ENCODE measurements at places on chromosomes 3 and 15.

- no peak for DNase-seq
Observed at GRCh38 chr3:156316076-156316475, 195.7 kb downstream of the KCNAB1 start.

GRCh38 chr15:25705433-25706115, 157.6 kb downstream of the ATP10A start:
- DNase-seq = no peak

- DNase-seq = no peak
Observed at GRCh38 chr3:52454250-52454937, 553 bp upstream of the TNNC1 start.

DNA sequence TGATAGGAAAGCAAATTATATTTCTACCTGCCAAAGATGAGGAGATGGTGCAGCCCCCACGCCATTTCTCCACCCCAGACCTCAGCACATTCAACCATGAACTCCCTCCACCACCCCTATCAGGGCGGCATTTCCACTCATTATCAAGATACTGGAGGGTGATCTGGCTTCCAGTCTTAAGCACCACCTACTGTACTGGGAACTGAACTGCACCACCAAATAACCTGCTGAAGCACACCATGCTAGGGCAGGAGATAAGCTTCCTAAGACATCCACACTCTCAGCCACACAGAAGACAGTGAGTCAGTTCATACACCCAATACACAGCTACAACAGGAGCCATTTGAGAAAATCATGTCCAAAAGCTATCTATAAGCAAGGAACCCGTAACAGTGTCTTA, 98.8 kb downstream of the FGF7 start:
- no peak for DNase-seq

DNA sequence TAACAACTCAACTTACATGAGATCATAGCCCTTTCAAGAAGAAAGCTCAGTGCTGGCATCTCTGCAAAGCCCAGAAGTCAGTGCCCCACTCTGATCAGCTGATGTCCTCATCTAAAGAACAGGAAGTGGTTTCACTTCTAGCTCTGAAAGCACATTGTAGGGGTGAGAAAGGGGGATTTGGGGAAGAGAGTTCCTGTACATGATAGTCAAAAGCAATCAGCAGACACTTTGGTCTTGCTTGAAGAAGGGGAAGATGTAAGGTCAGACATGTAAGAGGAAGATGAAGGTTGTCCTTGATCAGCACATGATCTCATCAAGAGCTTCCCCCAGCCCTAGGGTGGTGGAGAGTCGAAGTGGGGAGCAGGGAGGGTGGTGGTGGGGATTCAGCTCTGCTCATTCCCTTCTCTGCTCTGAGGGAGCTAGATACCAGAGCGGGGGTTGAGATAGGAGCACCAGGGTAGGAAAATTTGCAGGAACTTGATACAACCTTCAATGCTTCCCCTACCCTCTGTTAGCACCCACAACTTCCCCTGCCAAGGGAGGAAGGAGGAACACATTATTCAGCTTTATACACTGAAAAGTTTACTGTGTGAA, 76.4 kb upstream of the ETV5 start:
- no peak for DNase-seq

DNA sequence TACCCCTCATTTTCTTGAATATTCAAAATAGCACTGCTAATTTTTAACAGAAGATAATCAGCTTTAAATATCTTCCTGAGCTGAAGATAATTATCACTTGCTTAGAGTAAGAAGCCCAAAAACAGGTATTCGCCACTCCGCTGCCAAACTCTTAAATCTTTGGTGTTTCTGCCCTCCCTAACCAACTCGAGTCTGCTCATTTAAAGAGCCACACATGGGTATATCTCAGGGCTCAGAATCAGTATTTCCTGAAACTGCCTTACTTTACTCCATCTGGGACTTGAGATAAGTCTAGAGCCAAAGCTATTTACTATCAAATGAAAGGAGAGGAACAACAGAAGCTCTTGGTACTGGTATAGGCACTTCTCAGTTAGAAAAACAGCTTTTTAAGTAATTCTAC, 10.8 kb downstream of the PDCD10 start:
- no peak for DNase-seq

DNA sequence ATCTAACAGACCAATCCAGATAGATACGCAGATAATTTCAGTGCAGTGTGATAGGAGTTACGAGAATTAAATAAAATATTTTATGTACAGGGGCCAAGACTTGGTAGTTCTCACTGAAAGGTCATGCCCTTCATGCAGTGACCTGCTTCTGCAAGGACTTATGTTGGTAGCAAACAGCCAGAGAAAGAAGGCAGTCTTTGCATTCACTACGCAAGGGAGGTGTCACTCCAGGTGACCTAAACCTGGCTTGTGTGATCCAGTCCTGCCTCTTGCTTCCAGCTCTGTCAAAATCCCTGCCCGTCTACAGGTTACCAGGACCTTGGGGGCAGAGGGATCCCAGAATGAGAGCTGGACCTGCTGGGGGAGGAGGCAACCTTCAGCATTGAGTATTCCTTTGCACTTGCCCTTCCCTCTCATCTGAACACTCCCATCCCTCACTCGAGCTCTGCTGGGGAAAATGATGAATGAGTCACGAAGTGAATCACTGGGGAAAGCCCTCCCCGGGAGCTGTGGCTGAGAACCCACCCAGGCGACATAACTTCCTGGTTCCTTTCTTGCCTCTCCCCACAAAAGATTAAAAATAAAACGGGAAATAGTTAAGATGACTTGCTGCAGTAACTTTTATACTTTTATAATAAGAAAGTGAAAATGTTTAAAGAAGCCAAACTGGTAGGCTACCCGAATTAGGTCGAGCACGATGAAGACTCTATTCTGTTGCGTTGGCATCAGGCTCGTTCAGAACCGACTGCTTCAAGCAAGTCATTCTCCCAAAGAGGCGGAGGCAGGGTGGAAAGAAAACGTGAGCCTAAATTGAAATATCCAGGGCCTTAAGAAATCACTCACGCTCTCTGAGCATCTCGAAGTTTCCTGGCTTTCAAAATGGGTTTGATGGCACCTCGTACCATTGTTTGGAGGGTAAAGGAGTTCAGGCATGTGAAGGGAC, 216.1 kb downstream of the SLCO3A1 start:
- DNase-seq = no peak

DNA sequence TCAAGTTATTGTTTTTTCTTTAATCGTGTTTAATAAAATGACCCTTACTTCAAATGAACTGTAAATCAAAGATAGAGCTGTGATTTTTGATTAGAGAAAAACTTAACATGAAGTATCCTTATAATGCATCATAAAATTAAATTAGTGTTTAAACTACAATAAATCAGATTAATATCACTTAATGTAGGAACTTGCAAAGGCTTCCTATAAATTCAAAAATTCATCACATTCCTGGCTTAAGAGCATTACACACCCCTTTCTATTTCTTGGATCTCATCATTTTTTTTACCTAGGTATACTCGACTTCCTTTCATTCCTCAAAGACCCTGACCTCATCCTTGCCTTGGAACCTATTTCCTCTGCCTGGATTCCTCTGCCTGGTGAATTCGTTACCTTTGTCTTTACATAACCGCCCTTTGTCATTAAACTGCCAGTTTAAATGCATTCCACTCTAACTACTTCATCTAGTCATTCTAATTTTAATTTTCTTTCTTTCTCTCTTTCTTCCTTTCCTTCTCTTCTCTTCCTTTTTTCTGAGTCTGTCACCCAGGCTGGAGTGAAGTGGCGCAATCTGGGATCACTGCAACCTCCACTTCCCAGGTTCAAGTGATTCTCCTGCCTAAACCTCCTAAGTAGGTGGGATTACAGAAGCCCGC, 1244.5 kb downstream of the OTOL1 start:
- DNase-seq = no peak

DNA sequence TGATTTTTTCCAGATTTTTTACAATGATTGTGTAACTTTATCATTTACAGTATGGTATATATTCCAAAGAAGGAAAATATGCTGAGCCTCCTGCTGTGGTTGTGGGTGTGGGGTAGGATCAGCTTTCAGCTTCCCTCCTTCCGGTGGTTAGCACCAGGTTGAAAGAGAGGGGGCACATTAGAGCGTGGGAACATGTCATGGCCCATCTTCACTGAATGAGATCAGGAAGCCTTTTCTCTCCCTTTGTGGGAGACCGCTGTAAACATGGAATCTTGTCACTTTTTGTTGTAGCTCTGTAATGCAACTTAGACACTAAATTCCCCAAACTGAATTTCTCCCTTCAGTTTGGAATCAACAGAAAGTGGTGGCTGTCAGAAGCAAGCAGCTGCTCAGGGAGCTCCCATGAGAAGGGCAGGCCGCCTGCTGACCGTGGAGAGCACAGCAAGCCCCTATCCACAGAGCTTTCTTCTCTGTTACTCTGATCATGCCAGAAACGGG, 86.7 kb upstream of the LIMD1 start:
- DNase-seq = no peak

DNA sequence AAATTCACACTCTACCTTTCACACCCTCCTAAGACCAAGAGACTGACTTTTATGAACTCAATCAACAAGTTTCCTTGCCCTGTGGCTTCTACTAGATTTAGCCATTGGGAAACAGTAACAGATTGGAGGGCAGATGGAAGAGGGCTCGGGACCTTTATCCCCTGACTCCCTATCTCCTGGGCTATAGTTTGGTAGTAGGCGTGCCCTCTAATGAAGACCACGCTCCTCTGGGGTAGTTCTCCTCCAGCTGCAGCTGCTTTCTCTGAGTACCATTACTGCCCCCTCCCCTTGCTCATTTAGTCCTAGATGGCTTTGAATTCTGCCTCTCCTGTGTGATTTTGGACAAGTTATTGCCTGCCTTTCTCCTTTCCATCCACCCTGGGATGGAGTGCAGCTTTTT, 33.3 kb downstream of the FMN1 start:
- no peak for DNase-seq

DNA sequence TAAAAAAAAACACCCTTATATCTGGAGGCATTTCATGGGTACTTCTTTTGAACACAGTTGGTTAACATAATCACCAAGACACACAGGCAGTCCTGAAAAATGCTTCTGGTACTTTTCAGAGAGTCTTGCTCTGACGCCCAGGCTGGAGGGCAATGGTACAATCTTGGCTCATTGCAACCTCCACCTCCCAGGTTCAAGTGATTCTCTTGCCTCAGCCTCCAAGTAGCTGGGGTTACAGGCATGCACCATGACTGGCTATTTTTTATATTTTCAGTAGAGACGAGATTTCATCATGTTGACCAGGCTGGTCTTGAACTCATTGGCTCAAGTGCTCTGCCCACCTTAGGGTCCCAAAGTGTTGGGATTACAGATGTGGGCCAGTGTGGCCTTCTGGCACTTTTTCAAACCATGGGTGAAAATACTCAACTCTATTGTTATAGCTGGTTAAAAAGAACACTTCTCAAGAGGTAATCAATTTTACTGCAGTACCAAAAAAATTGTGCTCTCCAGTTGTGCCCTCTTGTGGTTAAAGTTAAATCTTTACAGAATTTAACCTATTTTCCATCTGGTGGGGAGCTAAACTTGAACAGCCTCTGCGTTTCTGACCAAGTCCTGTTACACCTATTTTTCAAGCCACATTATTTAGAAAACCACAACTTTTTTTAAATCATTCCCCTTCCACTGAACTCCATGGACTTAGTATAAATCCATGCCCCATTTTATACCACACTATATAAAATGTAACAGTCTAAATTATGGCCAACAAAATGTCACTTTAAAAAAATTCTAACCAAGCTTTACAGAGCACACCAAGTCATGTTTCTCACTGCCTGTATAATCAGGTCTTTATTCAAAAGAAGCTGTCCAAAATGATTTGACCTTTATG, 1.2 kb upstream of the SNAPC5 start:
- DNase-seq = no peak

DNA sequence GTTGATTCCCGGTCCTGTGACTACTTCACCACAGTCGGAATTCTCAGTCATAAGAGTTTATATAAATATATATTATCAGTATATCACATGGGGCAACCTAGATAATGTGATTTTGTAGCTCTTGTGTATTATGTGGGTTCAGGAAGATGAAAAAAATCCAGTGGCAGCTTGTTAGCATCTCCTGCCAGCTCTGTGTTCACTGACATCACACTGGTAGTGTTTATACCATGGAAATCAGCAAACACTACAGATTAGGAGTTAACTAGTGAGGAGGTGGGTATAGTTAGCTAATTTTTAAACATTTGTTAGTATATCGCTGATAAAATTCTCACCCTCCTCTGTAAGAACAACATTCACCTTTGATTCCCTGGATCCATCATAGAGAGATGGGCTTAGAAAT, 44.5 kb upstream of the KCNMB2 start:
- DNase-seq = no peak

- no peak for DNase-seq
Observed at GRCh38 chr15:38323895-38324294, 71.3 kb downstream of the SPRED1 start.

DNA sequence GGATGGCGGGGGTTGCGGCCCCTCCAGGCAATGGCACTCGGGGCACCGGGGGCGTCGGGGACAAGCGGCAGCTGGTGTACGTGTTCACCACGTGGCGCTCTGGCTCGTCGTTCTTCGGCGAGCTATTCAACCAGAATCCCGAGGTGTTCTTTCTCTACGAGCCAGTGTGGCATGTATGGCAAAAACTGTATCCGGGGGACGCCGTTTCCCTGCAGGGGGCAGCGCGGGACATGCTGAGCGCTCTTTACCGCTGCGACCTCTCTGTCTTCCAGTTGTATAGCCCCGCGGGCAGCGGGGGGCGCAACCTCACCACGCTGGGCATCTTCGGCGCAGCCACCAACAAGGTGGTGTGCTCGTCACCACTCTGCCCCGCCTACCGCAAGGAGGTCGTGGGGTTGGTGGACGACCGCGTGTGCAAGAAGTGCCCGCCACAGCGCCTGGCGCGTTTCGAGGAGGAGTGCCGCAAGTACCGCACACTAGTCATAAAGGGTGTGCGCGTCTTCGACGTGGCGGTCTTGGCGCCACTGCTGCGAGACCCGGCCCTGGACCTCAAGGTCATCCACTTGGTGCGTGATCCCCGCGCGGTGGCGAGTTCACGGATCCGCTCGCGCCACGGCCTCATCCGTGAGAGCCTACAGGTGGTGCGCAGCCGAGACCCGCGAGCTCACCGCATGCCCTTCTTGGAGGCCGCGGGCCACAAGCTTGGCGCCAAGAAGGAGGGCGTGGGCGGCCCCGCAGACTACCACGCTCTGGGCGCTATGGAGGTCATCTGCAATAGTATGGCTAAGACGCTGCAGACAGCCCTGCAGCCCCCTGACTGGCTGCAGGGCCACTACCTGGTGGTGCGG, 1.9 kb downstream of the CHST2 start:
- peak; percentile 74 for DNase-seq

GRCh38 chr3:82080261-82080660, 318.8 kb upstream of the GBE1 start:
- DNase-seq = no peak

DNA sequence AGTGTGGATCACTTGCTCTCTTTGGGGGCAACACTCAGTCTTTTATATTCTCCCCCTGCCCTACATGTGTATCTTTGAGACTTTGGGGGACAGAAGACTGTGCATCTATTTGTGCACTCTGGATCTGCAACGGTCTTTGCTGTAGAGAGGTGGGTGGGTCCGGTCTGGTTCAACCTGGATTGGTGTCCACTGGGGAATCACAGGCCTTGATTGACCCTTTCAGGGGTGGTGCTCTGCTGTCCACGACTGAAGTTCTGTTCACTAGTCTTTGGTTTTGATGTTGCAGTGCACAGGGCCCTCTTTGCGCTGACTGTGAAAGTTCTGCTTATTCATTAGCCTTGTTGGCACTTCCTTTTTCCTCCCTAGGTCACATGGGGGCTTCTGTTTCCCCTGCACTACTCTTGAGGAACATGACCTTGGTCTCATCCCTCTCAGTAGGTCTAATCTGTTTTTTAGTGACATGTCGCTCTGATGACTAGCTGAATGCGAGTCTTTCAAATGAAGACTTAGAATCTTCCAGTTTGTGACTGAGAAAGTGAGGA, 284.2 kb downstream of the SV2B start:
- no peak for DNase-seq

All from 8988T (cell line).